ENCODE measurements at places on chromosomes 1 and 21.

DNA sequence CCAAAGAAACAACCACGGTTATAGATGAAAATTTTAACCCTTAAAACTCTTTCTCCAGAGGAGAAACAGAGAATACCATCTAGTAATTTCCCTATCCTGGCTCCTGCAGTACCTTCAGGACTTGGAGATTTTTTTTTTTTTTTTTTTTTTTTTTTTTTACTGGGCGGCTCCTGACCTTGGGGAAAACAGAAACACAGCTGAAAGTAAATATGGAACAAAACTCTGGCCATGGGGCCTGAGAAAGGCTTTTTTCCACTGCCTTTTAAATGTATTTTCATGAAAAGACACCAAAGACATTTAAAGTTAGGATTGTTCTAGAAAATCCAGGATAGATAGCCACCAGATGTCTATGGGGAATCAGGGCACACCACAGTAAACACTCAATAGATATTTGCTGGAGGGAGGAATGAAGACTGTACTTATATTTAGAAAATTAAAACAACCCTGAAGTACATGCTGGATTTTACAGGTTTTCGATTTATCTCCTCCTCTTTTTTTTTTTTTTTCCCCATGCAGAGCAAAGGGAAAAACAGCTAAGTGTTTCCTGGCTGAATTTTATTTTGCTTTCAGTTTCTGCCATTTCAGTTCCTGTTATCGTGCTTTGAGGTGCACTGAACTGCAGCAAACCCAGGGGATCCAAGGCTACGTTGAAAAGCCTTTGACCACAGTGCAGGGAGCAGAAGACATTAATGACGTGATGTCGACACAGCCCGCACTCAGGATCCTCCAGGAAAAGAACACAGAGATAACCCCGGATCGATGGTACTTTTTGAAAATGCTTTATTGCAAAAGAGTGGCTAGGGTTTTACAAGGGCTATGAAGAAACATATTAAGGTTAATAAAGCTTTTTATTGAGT lies 35.7 kb upstream of the CNN3 start:
- peak; percentile 48 for DNase-seq

DNA sequence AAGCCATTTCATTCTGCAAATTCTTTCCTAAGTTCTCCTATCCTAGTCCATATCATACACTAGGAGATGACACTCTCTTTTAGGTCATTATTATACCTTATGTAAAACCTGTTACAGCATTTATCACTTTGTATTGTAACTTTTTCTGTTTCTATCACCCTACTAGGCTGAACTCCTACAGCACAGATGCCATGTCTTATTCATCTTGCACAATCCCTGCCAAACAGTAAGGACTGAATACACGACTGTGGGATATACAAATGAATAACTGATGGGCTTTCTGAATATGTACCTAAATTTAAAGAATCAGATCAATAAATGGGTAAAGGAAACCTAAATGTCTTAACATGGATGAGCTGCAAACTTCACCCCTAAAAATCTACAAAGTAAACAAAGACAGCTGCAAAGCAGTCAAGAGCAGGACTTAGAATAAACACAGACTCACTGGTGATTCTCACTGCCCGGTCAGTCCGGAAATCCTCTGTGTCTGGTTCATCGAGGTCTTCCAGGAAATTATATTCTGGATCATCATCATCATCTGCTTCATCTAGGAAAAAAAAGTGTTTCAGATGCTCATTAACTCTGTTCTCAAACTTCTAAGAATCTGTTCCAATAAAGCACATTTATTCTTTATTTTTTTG lies 62.3 kb downstream of the GON4L start:
- DNase-seq, result no peak

- no peak for DNase-seq
These were observed 37.3 kb upstream of the RUNX1 start for GRCh38 chr21:35086357-35086756.

- DNase-seq, result peak; percentile 70
These were observed 33.9 kb upstream of the LGALS8 start for GRCh38 chr1:236489710-236490377.

DNA sequence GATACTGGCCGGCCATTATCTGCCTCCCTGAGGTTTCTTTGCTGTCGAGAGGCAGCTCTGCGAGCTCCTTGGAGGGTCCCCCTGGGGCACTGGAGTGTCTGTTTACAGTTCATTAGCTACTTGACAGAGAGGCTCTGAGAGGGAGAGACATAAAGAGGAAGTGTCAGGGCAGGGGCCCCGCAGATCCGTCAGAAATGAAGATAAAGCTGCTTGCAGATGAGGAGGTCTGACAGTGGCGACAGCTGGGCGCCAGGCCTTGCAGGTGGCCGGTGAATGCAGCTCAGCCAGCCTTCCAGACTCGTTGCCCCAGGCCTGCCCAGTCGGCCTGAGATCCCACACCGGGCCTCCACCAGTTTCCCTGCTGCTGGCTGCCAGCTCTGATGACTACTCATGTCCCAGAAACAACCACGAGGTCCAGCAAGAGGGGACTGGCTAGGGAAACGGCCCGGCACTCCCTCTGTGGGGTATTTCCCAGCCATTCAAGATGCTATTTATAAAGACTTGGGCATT lies 84.7 kb downstream of the DISP3 start:
- DNase-seq, result peak; percentile 46

GRCh38 chr1:200415227-200415626 lies 5.4 kb upstream of the ZNF281 start:
- no peak for DNase-seq

GRCh38 chr1:24442764-24443163 lies 27.2 kb downstream of the NIPAL3 start:
- DNase-seq, result no peak

GRCh38 chr1:241215203-241215602 lies 141.8 kb downstream of the RGS7 start:
- DNase-seq, result no peak

DNA sequence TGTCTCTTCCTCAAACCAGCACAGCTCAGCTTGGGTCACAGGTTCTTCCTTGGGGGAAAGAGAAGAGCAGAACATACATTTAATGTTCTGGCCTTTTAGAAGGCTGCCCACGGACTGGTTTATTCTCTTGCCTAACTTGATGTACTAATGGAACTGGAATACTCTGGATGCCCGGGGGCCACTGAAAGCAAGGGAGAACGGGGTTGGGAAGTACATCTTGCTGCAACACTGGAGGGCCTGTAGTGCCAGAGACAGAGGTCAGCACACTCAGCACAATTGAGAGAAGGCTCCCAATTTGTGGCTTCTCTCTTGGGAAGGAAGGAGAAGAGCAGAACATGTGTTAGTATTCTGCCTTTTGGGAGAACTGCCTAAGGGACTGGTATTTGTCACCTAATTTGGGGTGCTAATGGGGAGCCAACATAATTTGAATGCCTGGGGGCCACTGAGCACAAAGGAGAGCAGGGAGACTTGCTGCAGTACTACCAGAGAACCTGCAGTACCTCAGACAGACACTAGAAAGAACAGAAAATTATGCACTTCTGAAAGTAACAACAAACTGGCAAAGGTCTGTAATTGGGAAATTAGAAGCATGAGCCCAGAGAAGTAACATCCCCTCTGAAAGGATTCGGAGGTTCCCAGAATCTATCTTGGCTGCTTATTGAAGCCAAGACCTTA lies 14.1 kb downstream of the ZNF691 start:
- DNase-seq, result no peak

- no peak for DNase-seq
These were observed 197.6 kb upstream of the DMRTA2 start for GRCh38 chr1:50620680-50621329.

- DNase-seq, result no peak
These were observed 950 bp upstream of the EVA1C start for GRCh38 chr21:32411350-32412161.

DNA sequence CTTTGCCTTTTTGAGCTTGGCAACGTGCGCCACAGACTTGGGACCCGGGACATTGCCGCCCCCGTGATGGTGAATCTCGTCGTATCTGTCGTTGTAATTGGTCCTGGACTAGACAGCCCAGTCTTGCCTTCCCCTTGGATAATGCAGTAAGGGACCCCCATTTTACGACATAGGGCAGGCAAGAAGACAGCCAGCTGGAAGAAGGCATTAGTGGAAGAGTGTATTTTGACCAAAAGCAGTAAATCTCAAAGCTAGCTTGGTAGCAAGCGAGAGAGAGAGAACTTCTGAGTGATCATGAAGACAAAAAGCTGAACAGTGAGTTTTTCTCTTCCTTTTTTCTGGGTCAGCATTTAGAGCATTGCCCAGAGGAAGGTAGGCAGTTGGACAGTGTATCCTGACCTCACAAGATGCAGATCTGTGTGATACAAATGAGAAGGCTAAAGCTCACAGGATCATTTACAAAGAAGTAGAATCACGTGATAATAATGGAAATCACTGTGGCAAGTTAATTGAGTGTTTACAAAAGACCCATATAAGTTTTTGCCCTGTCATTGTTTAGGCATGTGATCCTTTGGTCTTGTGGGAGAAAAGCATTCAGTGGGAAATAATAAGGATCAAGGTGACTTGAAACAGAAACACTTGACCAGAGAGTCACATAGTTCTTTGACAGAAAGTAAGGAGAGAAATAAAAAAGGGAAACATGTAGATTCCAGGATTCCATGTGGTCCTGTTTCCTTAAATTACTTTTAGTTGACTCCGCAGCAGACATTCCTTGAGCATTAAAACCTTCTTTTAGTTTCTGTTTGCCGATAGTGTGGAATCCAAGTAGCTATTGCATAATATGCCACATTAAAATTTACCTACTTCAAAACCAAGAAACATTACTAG lies 66.3 kb downstream of the CNST start:
- DNase-seq, result no peak

- DNase-seq, result no peak
These were observed 4.3 kb downstream of the ZNF326 start for GRCh38 chr1:89999208-89999607.

DNA sequence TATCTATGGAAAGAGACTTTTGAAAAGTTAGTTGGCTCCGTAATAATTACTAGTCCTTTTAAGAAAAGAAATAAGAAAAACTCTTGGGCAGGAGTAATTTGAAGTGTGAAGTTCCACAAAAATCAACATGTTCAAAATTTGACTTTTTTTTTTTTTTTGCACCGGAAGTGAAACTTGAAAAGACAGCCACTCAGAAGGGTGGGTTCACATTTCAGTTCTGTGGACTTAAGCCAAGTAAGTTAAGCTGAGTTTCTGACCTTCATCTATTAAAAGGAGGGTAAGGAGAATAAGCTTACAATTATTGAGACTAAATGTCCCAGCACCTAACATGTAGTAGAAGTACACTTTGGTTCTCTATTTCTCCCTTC lies 11.0 kb downstream of the RO60 start:
- DNase-seq, result no peak

DNA sequence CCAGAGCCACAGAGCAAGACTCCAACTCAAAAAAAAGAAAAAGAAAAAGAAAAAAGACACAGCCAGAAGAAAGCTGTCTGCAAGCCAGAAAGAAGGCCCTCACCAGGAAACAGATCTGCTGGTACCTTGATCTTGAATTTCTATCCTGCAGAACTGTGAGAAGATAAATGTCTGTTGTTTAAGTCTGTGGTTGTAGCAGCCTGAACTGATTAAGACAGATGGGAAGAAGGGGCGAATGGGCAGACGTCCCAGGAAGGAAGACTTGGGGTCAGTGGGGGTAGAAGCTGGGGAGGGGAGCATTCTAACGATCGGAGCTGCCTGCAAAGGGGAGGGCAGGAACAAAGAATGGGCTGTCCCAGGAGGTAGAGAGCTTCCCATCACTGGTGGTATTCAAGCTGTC lies 6.3 kb downstream of the SLC2A7 start:
- DNase-seq, result no peak

- DNase-seq, result no peak
These were observed 27.6 kb downstream of the CYP2J2 start for GRCh38 chr1:59898927-59899326.

DNA sequence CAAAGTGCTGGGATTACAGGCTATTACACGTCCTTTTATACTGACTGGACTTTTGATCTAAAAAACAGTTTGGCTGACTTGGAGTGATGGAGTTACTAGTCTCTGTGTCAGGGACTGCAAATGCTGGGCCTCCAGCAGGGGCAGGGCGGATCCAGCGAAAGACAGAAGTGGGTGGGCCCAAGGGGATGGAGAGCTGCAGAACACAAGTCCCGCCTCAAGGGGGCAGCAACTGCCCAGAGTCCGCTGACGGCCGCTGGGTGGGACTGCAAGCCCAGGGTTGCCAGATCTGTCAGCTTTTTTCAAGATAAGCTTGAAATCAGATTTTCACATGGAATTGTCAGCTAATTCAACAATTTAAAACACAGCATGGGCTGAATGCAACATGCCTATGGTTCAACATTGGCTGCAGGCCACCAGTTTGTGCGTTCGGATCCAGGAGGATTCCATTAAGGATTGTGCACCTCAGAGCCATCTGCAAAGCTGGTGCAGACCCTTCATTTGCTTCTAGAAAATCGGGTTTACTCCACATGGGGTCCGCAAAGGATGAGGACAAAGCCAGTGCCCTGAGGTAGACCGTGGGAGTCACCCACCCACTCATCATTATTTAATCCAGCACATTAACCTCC lies 10.7 kb downstream of the STMN1 start:
- peak; percentile 95 for DNase-seq

GRCh38 chr1:235697508-235697907 lies 47.9 kb upstream of the GNG4 start:
- DNase-seq, result peak; percentile 26

GRCh38 chr1:172378109-172378760 lies 42.2 kb upstream of the C1orf105 start:
- no peak for DNase-seq

- no peak for DNase-seq
These were observed 37.4 kb downstream of the NSL1 start for GRCh38 chr1:212754193-212754592.

GRCh38 chr1:153293851-153294250 lies 18.9 kb downstream of the PGLYRP3 start:
- DNase-seq, result no peak

- DNase-seq, result no peak
These were observed 175.8 kb upstream of the VAMP3 start for GRCh38 chr1:7595336-7595735.

DNA sequence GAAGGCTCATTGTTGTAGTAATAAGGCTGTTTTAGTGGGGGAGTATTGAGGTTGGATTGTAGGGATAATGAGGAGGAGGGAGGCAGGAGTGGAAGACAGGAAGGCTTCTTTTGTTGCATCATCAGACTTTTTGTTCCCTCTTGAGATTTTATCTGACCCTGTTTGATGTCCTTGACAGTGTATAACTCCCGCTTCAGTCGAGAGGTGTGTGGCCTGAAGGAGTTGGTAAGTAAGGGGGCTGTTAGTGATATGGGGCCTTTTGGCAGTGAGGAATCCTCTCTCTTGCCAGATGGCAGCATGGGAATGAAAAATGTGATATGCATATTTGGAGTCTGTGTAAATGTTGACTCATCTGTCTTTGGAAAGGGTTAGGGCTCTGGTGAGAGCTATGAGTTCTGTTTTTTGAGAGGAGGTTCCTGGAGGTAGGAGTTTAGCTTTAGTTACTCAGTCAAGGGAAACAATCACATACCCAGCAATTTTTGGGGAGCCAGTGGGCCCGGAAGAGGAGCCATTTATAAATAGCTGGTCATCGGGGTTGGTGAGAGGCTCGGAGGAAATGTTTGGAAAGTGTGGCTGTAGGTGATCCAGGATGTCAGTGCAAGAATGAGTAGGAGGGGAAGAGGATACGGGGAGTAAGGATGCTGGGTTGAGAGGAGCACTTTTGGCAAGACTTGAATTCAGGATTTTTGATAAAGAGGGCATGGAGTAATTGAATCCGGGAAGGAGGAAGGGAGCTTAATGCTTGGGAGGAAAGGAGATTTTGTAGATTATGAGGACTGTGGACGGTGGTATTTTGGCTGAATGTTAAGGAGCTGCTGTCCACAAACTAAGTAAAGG lies 136.7 kb upstream of the ETV3 start:
- no peak for DNase-seq
